Sigmoid colon (tissue), 7 donors: ENCODE measurements at places on chromosomes 7 and 10. TPM values are rescaled to one million over a fixed set of nuclear protein-coding genes. Genes with fewer than 3 reads are reported as not detected.
A peak's percentile ranks its signal among the peaks of the same experiment; 100 is the strongest.

- no peaks in the 10 kb centered on the region for H3K36me3 ChIP-seq
- H3K4me1 ChIP-seq = no peaks in the 10 kb centered on the region
- H3K27ac ChIP-seq = no peak overlapping the region
- no peaks in the 10 kb centered on the region for H3K27me3 ChIP-seq
- H3K4me3 ChIP-seq = no peak overlapping the region
Measured at GRCh38 chr7:11748884-11749283, 83.1 kb downstream of the THSD7A start.

- peak; percentile 75 for DNase-seq
- no peaks in the 10 kb centered on the region for H3K36me3 ChIP-seq
- peak overlapping the region; percentile 59 for H3K4me3 ChIP-seq
- peaks cover 35% of the 10 kb centered on the region for H3K4me1 ChIP-seq
Measured at GRCh38 chr10:114045136-114046086, 1.7 kb downstream of the ADRB1 start.

DNA sequence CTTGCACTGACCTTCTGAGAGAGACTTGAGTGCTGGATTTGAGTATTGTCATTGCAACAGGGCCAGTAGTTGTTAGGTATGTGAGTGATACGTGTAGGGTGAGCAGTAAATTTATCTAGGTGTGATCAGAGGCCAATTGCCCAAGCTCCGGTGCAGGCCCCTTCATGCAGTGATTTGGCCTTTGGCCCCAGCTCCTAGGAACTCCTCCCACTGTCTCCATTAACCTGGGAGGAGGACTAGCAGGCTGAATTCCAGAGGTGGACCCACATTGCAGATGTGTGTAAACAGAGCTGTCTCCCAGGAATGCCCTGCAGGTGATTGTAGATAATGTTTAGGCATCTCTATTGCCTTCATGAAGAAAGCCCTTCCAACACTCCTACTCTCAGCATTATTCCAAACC is 19.5 kb downstream of the TCF7L2 start:
- peak; percentile 32 for DNase-seq
- no peak overlapping the region for H3K4me3 ChIP-seq
- no peaks in the 10 kb centered on the region for H3K27me3 ChIP-seq
- no peak overlapping the region for H3K27ac ChIP-seq
- no peaks in the 10 kb centered on the region for H3K36me3 ChIP-seq

DNA sequence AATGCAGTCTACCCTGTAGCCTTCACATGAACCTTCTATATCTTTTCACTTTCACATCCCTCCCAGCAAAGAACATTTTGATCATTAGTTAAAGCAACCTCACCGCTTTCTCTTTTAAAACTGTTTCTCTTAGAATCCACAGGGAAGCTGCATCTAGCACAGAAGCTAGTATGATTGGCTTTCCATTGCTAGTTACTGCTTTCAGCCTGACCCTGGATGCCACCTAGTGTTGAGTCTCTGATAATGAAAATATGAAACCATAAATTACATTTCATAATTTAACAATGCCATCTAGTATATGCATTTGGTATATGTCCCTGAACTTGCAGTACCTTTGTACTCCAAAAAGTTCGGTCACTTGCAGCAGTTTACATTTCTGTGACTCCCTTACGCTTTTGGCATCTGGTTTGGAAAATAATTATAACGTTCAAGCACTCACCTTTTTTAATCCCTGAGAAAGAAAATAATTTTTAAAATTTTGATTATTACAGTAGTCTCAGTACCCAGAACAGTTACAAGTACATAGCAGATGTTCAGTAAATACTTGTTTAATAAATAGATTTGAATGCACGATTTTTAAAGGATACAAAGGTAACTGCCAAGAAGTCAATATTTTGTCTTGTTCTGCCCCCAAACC is 22.7 kb downstream of the CISD1 start:
- no peak overlapping the region for H3K27ac ChIP-seq
- no peaks in the 10 kb centered on the region for H3K27me3 ChIP-seq
- H3K4me1 ChIP-seq = no peaks in the 10 kb centered on the region
- no peak overlapping the region for H3K4me3 ChIP-seq

- H3K27ac ChIP-seq = no peak overlapping the region
- H3K27me3 ChIP-seq = no peaks in the 10 kb centered on the region
- no peaks in the 10 kb centered on the region for H3K36me3 ChIP-seq
- no peak for DNase-seq
Measured at GRCh38 chr10:50381642-50382041, 130.3 kb upstream of the ASAH2 start.

GRCh38 chr7:155604504-155604997 is 39.9 kb upstream of the RBM33 start:
- H3K27me3 ChIP-seq = no peaks in the 10 kb centered on the region
- no peak overlapping the region for H3K4me3 ChIP-seq
- no peaks in the 10 kb centered on the region for H3K36me3 ChIP-seq
- DNase-seq = no peak
- H3K27ac ChIP-seq = no peak overlapping the region

DNA sequence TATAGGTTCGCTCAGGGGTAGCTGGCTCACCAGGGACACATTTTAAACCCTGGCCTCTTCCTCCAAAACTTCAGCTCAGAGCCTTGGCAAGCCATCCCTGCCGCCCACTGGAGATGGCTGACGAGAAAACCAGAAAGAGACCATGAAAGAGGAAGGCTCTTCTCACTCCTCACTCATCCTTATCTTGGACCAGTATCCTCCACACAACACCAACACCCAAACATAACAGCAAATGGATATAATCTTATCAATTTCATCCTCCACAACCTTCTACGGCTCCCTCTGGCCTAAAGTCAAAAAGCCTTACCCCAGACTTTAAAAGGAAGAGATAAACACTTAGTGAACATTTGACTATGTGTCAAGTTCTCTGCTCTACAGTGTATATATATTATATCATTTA is 26.9 kb downstream of the DLG5 start:
- H3K4me1 ChIP-seq = peaks cover 54% of the 10 kb centered on the region
- H3K27ac ChIP-seq = peak overlapping the region; percentile 43
- no peak for DNase-seq
- H3K4me3 ChIP-seq = no peak overlapping the region
- no peaks in the 10 kb centered on the region for H3K27me3 ChIP-seq

Gene NUP205
- total RNA-seq = 26.3 TPM

Gene C10orf53
- not detected for total RNA-seq

Gene PDE1C
- total RNA-seq = 5.9 TPM

Gene HECW1
- total RNA-seq = 0.33 TPM

Gene PILRA
- total RNA-seq = 5.9 TPM
